Activated naive CD4-positive, alpha-beta T cell treated with anti-CD3 and anti-CD28 coated beads, Interleukin-2, amount 10 ng/mL, durations not matched to agents 7 days and 5 days (primary cell): ENCODE measurements at places on chromosomes 1 and 21.

- peak; percentile 25 for DNase-seq
Observed at GRCh38 chr1:99820546-99820945, 29.6 kb upstream of the AGL start.

DNA sequence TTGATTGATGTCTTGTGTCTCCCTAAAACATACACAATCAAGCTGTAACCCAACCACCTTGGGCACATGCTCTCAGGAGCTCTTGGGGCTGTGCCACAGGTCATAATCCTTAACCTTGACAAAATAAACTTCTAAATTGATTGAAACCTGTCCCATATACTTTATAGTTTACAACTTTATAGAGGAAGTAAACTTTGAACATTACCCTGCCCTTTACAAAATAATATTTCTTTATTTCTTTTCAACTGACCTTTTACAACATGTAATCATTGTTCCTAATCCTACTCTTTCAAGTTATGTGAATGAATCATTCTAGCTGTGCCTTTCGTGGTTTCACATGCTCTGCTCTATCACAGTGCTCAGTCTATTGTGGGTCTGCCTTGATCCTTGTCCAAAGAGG is 118.3 kb upstream of the ATP1A1 start:
- DNase-seq = no peak

DNA sequence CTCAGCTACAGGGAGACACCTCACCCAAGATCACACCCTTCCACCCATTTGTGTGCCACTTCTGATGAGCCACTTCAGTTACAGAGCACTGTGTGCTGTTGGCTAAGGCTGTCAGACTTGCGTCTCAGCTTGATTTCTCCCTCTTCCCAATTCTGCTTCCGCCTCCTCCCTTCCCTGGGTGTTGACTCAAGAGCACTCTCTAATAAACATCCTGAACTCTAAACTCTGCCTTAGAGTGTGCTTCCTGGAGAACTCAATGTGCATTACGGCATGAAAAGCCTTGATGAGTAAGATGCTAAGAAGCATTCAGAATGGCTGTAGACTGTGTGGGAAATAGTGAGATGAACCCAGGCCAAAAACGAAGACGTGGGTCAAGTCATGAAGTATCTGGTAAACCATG is 54.9 kb upstream of the S1PR1 start:
- DNase-seq = no peak

DNA sequence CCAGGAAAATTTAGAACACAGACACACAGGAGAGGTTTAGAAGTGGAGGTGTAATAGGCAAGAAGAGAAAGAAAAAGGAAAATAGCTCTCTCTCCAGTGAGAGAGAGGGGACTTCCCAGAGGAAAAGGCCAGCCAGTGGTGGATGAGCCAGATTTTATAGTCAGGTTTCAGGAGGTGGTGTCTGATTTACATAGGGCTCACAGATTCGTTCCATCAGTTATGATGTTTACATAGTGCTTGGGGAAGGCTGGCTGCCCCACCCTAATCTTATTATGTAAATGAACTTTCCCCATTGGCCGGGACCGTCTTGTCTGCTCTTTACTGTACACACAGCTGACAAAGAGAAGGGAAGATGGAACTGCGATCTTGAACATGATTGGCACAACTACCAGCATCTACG is 797.3 kb downstream of the PLA2G4A start:
- no peak for DNase-seq

GRCh38 chr1:117372863-117373412 is 5.7 kb downstream of the MAN1A2 start:
- DNase-seq = no peak

DNA sequence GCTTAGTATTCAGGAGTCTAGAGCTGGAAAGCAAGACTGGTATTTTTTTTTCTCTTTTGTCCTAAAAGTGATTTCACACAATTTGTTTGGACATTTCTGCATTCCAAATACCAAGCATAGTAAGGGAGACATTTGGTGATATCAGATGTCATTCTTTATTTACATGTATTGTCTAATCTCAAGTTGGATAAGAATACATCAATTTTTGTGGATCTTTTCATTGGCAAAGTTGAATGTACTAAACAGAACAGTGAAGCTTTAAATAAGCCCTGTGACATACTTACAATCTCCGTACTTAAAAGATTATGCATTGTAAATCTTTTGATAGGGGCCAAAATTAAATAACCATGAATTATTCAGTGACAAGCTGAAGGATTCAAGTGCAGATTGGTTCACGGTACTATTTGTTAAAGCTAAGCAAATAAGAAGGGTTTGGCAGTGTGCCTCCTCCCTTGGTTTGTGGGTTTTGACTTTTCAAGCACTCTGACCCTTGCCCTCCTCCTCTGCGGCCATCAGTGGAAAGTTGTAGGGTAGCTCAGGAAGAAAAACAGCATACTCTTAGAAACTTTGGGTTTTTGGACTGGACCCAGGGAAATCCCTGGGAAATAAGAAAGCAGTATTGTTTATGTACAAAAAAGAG is 663.7 kb downstream of the ADGRL2 start:
- no peak for DNase-seq

DNA sequence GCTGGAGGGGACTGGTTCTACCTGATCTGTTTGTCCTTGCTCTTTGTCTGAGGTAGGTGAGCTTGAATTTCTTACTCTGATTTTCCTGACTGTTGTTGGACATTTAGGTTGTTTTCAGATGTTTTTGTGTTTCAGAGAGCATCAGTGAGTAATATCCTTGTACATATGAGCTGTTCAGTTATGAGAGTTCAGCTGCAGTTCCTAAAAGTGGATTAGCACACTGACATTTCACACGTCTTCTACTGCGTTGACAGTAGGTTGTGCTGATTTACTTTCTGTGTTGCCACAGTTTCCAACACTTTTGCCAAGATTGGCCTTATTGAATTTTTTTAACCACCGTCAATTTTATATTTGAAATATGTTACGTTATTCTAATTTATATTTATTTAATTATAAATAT is 27.7 kb downstream of the CXADR start:
- no peak for DNase-seq

DNA sequence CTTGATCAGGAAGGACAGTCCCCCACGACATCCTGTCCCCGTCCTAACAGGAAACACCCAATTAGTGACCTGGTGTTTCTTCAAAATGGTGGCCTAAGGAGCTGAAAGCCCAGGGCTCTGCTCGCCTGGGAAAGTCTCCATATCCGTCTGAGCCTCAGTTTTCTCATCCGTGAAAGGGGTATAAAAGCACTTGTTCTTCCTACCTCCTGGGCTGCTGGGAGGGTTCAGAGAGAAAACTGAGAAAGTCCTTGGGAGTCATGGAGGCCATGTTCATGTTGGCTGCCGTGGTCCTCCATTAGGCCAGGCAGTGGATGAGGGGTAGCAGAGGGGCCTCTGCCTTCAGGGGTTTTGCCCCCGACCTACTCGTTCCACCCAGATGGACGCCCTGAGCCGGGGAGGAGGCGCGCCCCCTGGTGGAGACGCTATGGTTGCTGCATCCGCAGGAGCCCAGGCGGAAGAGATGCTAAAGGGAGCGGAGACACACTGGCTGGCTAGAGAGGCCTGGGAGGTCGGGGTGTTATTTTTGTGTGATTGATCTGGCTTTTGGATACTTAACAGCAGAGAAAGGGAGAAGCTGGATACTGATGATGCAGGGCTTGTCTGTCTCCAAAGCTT is 113.5 kb downstream of the PRDM2 start:
- peak; percentile 67 for DNase-seq

GRCh38 chr1:213947200-213947801 is 40.5 kb upstream of the PROX1 start:
- DNase-seq = no peak

DNA sequence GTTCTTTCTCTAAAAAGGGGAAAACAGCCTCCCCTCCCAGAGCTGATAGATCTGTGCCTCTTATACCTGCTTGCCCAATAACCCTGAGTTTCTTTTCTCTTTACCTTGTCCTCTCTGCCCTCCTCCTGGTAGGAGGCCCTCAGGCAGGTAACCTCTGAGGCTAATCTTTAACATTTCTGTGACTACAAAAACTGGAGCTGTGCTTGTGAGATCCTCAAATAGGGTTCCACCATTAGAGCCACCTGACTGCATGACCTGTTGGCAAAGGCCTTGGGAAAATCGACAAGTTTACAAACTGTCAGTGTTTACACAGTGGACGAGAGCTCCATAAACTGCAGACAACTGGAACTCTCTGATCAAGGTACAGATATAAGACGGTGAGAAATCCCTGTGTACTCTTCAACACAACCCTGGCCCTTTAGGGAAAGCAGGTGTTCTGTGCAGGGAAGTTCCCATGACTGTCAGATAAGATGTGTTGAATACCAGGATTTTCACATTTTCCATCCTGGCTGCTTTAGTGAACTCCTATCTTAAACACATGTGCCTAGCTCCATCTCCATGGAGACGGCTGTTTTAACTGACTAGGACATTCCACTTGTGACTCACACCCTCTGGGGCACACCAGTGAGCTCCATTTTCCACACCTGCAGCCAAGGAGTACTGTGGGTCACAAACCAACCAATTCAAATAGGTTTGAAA is 38.3 kb downstream of the ECE1 start:
- DNase-seq = no peak

DNA sequence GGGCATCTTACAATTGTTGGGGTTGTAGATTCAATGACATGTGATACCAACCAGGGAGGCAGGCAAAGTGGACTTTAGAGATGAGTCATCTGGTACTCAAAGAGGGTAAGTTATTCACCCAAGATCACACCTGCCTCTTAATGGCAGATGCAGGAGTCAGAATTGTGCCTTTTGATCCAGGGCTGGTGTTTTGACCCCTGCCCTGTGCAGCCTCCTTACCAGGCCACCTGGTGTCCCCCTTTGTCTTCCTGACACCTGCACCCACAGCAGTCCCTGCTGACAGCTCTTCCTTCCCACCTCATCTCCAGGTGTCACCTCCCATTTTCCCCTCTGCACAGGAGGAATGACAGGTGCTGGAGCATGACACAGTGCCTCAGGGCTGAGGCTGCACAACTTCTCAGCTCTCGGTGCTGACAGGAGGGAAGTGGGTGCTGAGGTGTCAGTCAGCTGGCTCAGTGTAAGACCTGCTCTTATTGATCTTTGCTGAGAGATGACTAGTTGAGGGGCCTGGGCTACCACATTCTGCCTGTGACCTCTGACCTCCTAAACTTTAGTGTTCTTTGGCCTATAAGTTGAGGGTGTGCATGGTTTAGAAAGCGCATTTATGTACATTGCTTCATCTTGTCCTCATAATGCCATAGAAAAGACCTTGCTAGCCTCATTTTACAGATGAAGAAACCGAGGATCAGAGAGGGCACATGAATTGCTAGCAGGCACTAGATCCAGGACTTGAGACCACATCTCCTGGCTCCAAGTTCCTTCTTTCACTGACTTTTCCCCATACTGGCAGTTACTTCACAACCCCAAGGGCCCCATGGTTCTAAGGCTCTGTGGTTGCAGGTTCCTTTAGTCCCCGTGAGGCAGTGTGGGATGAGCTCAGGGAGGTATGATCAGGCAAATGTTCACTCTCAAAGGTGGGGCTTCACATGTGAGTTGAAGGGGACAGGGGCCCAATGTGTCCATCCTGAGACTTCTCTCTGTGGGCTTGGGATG is 31.3 kb downstream of the CACNA1E start:
- DNase-seq = no peak

- peak; percentile 89 for DNase-seq
Observed at GRCh38 chr1:247390116-247390791, 25.7 kb upstream of the NLRP3 start.

DNA sequence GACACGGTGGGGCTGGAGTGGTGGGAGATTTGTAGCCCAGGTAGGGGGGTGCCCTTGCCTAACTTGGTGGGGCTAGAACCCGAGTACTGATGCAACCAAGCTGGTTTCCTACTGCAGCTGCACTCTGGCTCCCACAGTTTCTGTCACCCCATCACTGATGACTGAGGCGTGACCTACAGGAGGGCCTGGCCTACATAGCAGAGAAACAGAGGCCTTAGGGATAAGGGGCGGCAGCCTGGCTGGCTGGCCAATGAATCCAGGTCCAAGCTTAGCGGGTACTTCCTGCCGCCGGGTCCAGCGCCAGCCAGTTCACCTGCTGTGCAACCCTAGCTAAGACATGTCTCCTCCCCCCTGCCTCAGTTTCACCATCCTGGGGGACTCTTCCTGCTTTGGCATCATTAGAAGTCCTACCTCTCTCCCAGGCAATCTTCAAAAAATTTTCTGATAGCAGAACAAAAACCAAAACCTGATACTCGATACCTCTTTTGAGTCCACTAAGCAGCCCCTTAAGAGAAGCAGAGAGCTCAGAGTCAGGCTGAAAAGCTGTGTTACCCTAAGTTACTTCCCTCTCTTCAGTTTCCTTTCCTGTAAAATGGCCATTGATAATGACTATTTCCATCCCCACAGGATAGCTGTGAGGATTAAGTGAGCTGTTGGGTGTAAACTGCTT is 27.3 kb upstream of the RNF19B start:
- DNase-seq = no peak

DNA sequence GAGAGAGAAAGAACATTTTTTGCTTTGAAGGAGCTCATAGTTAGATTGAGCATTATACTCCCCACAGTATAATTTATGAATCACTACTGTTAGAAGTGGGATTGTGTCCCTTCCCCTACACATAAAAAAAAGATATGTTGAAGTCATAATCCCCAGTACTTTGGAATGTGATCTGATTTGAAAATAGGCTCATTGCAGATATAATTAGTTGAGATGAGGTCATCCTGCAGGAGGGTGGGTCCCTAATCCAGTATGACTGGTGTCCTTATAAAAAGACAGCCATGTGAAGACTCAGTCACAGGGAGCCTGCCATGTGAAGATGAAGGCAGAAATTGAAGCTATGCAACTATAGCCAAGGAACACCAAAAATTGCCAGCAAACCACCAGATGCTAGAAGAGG is 76.4 kb downstream of the TGFB2 start:
- no peak for DNase-seq

DNA sequence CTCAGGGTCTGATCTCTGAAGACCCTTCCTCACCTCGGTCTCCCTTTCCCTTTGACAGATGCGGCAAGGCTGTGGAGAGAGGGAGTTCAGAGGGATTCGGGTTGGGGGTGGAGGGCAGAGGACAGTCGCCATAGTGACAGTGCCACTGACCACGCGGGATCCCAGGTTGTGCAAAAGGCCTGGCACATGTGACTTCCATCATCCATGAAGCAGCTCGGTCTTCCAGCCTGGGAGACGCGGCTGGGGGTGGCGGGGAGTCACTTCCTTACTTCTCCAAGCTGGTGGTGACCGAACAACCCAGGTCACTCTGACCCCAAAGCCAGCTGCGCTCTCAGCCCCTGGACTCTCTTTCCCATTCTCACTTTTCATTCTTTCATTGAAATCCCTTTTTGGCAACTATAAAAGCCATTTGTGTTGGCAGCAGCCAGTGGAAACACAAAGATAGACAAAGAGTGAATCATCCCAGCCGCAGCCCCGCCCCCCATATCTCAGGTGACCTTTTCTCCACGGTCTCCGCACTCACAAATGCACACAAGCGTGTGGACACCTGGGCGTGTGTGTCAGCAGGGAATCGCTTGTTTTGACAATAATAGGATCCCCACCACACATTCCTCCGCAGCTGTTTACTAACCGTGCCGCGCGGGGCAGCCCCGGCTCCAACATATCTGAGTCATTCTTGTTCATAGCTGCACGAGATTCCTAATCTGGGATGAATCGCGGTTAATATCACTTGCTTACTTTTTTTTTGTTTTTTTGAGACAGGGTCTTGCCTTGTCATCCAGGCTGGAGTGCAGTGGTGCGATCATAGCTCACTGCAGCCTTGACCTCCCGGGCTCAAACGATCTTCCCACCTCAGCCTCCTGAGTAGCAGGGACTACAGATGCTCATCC is 68.3 kb downstream of the DHRS3 start:
- peak; percentile 5 for DNase-seq
